T-cell (primary cell): ENCODE measurements at places on chromosomes 2 and 18. TPM values are rescaled to one million over a fixed set of nuclear protein-coding genes. Genes with fewer than 3 reads are reported as not detected.
A peak's percentile ranks its signal among the peaks of the same experiment; 100 is the strongest.

GRCh38 chr2:144553379-144553778 is 33.5 kb upstream of the ZEB2 start:
- H3K27me3 ChIP-seq: no peaks in the 10 kb centered on the region
- no peak overlapping the region for H3K4me3 ChIP-seq
- H3K27ac ChIP-seq: no peak overlapping the region
- DNase-seq: no peak

DNA sequence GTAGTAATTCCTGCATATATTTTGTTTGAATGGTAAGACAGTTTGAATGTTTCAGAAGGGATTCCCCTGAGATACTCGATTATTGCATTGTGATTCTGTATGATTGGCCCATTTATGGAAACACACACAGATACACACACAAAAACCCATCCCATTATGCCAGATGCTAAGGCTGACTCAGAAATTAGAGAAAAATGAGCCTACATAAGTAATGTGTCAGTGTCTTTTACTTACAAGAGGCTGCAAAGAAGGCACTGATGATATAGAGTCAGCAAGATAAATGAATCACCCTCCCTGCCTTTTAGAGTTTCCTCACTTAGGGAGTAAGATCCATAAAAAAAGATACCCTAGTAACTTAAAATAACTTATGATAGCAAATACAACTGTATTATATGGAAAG is 1481.1 kb upstream of the ACVR2A start:
- no peak for DNase-seq
- H3K4me3 ChIP-seq: no peak overlapping the region
- H3K27ac ChIP-seq: no peak overlapping the region
- no peaks in the 10 kb centered on the region for H3K4me1 ChIP-seq

- no peak overlapping the region for H3K27ac ChIP-seq
- H3K27me3 ChIP-seq: no peaks in the 10 kb centered on the region
- no peak overlapping the region for H3K4me3 ChIP-seq
- H3K4me1 ChIP-seq: no peaks in the 10 kb centered on the region
- H3K36me3 ChIP-seq: no peaks in the 10 kb centered on the region
- DNase-seq: no peak
Observed at GRCh38 chr2:60213865-60214625, 339.4 kb downstream of the BCL11A start.

- no peaks in the 10 kb centered on the region for H3K27me3 ChIP-seq
- no peaks in the 10 kb centered on the region for H3K36me3 ChIP-seq
- H3K27ac ChIP-seq: no peak overlapping the region
- no peak for DNase-seq
Observed at GRCh38 chr2:182330451-182331305, 96.2 kb downstream of the PDE1A start.

- no peak overlapping the region for H3K4me3 ChIP-seq
- no peaks in the 10 kb centered on the region for H3K36me3 ChIP-seq
- H3K27me3 ChIP-seq: peaks cover 11% of the 10 kb centered on the region
- no peak overlapping the region for H3K27ac ChIP-seq
- no peak for DNase-seq
Observed at GRCh38 chr2:17813010-17813741, 3.1 kb upstream of the MSGN1 start.

GRCh38 chr18:23872701-23873550 is 141.6 kb upstream of the TTC39C start:
- H3K27me3 ChIP-seq: no peaks in the 10 kb centered on the region
- H3K4me3 ChIP-seq: no peak overlapping the region
- peak overlapping the region; percentile 31 for H3K27ac ChIP-seq
- H3K4me1 ChIP-seq: peaks cover 24% of the 10 kb centered on the region
- DNase-seq: no peak
- no peaks in the 10 kb centered on the region for H3K36me3 ChIP-seq

- no peak overlapping the region for H3K4me3 ChIP-seq
- H3K36me3 ChIP-seq: no peaks in the 10 kb centered on the region
- no peak for DNase-seq
- H3K4me1 ChIP-seq: no peaks in the 10 kb centered on the region
Observed at GRCh38 chr18:25253136-25253535, 98.8 kb downstream of the ZNF521 start.

DNA sequence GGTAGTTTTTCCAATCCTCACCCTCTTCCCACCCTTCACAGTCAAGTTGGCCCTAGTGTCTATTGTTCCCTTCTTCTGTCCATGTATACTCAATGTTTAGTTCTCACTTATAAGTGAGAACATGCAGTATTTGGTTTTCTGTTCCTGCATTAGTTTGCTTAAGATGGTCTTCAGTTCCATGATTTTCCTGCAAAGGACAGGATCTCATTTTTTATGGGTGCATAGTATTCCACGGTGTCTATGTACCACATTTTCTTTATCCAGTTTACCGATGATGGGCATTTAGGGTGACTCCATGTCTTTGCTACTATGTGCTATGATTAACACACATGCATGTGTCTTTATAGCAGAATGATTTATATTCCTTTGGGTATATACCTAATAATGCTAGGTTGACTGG is 104.4 kb downstream of the STRN start:
- H3K27ac ChIP-seq: no peak overlapping the region
- no peak overlapping the region for H3K4me3 ChIP-seq
- H3K4me1 ChIP-seq: no peaks in the 10 kb centered on the region
- no peaks in the 10 kb centered on the region for H3K27me3 ChIP-seq
- peaks cover 4% of the 10 kb centered on the region for H3K36me3 ChIP-seq

- H3K4me1 ChIP-seq: no peaks in the 10 kb centered on the region
- no peaks in the 10 kb centered on the region for H3K27me3 ChIP-seq
- no peak for DNase-seq
- no peak overlapping the region for H3K27ac ChIP-seq
- H3K4me3 ChIP-seq: no peak overlapping the region
Observed at GRCh38 chr2:165535471-165535870, 66.0 kb downstream of the CSRNP3 start.

DNA sequence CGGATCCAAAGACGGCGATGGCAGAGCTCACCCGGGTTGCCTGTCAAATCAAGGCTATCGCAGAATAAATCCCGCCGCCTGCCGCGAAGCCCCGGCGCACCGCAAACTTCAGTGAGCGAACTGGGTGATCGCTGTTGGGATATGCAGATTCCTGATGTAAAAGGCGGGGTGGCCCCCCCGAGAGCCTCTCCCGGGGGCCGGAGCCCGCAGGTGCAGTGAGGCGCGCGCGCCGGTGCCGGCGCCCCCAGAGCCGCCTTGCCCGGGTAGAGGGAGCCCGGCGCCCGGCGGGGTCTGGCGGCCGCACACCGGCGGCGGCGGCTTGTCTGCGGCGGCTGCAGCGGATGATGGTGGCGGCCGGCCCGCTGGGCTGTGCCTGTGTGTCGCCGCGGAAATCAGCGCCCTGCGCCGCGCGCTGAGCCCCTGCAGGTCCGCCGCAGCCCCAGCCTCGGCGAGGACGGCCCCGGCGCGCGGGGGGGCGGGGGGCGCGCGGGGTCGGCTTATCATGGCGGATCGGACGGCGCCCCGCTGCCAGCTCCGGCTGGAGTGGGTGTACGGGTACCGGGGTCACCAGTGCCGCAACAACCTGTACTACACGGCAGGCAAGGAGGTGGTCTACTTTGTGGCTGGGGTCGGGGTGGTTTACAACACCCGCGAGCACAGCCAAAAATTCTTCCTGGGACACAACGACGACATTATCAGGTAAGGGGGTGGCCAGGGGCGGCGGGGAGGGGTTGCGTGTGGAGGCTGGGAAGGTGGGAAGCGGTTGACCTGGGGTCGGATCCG is 1.3 kb downstream of the EML6 start:
- peaks cover 20% of the 10 kb centered on the region for H3K27me3 ChIP-seq
- H3K4me1 ChIP-seq: peaks cover 20% of the 10 kb centered on the region
- no peaks in the 10 kb centered on the region for H3K36me3 ChIP-seq
- peak overlapping the region; percentile 90 for H3K4me3 ChIP-seq
- H3K27ac ChIP-seq: no peak overlapping the region
- peak; percentile 47 for DNase-seq

DNA sequence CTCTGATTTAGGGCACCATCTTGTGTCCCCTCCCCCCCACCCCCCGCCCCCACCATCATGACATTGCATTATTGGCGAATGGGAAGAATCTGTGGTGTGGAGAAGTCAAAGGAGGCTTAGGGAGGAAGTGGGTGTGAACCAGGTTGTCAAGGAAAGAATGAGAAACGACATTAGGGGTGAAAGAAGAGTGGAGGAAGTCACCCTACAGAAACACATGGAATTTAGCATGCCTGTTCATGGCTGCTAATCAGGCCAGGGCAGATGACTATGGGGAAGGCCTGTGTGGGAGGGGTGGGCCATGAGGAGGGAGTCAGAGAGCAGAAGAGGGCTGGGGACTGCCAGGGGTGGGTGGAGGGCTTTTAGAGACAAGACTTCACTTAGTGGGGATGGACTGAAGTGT is 81.6 kb downstream of the AOX1 start:
- no peak overlapping the region for H3K4me3 ChIP-seq
- H3K27ac ChIP-seq: no peak overlapping the region
- no peak for DNase-seq
- H3K4me1 ChIP-seq: no peaks in the 10 kb centered on the region

DNA sequence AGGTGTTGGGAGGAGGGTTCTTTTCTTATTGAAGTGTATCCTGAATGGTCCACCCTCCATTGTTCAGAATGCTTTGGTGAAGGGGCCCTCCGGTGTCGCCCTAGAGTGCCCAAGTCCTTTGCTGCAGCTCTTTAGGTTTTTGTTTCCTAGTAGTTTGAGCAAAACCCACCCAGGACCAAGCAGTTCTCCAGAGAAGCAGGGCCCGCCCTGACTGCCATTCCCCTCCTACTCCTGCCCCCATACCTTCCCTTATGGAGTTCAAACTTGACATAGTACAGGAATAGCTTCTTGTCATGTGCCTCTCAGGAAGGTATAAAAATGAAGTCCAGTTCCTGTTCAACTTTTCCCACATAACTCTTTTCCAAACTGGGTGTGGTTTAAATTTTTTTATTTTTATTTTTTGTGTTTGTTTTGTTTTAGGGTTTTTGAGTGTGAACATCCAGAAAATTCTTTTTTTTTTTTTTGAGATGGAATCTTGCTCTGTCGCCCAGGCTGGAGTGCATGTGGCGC is 5.6 kb downstream of the MERTK start:
- H3K27ac ChIP-seq: no peak overlapping the region
- DNase-seq: no peak
- peaks cover 8% of the 10 kb centered on the region for H3K4me1 ChIP-seq
- no peaks in the 10 kb centered on the region for H3K27me3 ChIP-seq
- H3K36me3 ChIP-seq: no peaks in the 10 kb centered on the region

DNA sequence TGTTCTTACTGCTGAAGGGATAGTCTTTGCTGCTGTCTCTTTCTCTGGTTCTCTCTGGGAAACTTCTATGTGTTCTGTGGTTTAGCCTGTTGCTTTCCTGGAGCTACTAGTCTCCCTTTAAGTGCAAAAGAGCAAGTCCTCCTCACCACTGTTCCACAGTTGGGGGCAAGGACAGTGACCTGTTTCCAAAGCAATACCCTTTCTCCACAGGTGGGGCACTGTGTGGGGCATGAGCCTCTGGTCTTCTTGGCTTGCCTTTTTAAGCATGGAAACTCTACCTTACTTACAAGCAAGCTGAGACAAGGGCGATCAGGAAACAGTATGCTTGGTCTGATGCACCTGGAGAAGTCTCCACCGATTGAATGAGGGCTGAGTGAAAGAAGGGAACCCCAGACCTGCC is 156.7 kb downstream of the CPS1 start:
- H3K4me1 ChIP-seq: no peaks in the 10 kb centered on the region
- no peak overlapping the region for H3K27ac ChIP-seq
- DNase-seq: no peak
- no peaks in the 10 kb centered on the region for H3K27me3 ChIP-seq

DNA sequence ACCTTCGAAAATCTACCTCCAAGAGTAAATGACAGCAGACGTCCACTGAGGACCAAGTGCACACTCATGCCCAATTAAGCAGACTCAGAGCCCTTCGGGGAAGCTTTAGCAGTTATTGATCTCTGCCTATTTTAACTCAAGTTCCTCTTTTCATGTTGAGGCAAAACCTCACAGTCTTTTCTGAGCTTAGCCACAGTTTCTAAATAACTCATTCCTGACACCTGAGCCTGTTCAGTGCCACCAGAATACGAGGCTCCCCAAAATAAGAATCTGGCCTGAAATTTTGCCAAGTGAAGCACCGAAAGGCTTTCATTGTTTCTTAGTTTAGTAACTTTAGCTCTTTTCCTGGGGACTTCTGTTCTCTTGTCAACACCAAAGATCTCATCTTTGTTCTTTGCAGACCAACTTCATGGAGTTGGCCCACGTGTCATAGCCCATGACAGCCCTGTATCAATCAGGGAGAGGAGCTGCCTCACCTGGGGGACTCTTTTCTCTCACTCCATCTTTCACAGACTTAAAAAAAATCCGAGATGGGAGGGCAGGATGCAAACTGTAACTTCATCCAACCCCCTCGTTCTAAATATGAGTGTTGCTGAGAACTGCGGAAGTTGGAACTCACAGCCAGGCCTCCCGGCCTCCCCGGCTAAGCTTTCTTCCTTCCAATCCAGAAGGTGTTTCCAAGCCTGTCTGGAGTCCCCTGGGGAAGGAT is 22.2 kb downstream of the INPP5D start:
- H3K27ac ChIP-seq: peak overlapping the region; percentile 89
- H3K4me1 ChIP-seq: peaks cover 98% of the 10 kb centered on the region
- H3K4me3 ChIP-seq: peak overlapping the region; percentile 18
- H3K36me3 ChIP-seq: peaks cover 2% of the 10 kb centered on the region
- DNase-seq: no peak

DNA sequence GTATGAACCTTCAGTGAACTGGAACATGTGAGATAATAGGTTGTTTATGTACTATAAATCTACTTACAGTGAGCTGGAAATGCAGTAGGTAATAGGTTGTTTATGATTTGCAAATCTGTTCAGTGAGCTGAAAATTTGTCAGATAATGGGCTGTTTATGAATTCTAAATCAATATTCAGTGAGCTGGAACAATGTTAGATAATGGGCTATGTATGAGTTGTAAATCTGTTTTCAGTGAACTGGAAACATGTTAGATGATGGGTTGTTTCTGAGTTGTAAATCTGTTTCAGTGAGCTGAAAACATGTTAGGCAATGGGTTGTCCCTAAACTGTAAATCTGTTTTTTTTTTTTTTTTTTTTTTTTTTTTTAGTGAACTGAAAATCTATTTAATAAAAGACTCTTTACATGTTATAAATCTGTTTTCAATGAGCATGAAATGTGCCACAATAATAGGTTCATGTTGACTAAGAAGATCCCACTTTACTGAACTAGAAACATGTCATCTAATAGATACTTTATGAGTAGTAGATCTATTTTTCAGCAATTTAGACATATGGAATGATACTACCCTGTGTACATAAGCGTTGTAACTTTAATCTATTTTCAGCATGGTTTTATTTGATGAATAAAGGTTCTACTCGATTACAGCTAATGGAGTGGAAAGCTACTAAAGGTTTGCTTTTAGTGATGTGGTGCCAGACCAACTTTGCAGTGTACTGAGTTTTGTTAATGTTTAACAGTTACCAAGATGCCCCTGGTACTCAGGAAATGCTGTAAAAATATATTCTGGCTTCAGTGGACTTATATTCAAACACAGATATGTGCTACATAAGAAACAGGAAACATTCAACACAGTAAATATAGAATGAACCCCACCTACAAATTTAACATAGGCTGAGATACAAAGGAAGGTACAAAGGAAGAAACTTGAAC is 1471.8 kb downstream of the LRP1B start:
- H3K27me3 ChIP-seq: no peaks in the 10 kb centered on the region
- H3K36me3 ChIP-seq: no peaks in the 10 kb centered on the region
- DNase-seq: no peak
- no peak overlapping the region for H3K4me3 ChIP-seq
- H3K4me1 ChIP-seq: no peaks in the 10 kb centered on the region
- no peak overlapping the region for H3K27ac ChIP-seq

RGPD3 gene
- total RNA-seq: 0.16 TPM

GPR35 gene
- total RNA-seq: 10.4 TPM

ALPG gene
- not detected for total RNA-seq

PPP4R3B gene
- total RNA-seq: 93.0 TPM

BMP10 gene
- not detected for total RNA-seq

DSG2 gene
- 0.83 TPM for total RNA-seq

EMILIN2 gene
- total RNA-seq: 19.2 TPM

HOXD1 gene
- not detected for total RNA-seq

CCBE1 gene
- 0.29 TPM for total RNA-seq
